Right ventricle myocardium inferior (tissue), 1 donor: ENCODE measurements at places on chromosomes 7 and 10.

- DNase-seq = no peak
Measured at GRCh38 chr7:11298220-11298619, 324.5 kb downstream of the PHF14 start.

- DNase-seq = no peak
Measured at GRCh38 chr10:104043185-104043830, 42.4 kb downstream of the COL17A1 start.

GRCh38 chr10:115948465-115948864 lies 324.5 kb downstream of the GFRA1 start:
- DNase-seq = no peak

DNA sequence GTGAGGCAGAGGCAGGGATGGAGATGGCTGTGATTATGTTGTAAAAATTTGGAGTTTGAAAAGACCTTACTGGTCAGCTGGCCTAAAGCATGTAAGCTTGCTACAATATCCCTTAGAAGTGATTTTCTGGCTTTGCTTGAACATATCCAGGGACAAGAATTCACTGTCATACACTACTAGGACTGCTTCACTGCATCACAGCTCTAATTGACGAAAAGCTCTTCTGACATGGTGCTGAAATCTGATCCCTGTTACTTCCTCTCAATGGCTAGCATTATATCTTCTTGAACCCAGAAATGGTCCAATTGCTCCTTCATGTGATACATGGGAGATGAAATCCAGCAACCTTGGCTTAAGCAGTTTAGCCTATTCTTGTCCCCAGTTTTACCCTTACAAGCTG lies 197.7 kb upstream of the HPS1 start:
- DNase-seq = no peak

- no peak for DNase-seq
Measured at GRCh38 chr10:71605263-71605962, 114.2 kb downstream of the C10orf105 start.

DNA sequence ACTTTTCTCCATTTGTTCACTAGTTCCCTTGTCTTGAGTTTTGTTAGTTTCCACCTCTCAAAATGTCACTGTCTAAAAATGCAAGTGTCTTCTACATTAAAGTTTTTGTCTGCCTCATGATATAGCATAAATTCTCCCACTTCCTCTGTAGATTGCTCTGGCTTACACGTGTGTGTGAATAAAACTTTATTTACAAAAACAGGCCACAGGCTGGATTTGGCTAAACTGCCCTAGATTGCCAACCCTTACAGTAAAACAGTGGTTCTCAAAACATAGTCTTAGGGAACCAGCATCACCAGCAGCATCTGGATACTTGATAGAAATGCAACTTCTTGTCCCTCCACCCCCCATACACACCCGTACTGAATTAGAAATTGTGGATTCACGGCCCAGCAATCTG lies 207.8 kb downstream of the VTI1A start:
- no peak for DNase-seq

- no peak for DNase-seq
Measured at GRCh38 chr7:82714883-82715282, 271.3 kb upstream of the CACNA2D1 start.

- no peak for DNase-seq
Measured at GRCh38 chr7:88200261-88200660, 19.6 kb downstream of the SRI start.

DNA sequence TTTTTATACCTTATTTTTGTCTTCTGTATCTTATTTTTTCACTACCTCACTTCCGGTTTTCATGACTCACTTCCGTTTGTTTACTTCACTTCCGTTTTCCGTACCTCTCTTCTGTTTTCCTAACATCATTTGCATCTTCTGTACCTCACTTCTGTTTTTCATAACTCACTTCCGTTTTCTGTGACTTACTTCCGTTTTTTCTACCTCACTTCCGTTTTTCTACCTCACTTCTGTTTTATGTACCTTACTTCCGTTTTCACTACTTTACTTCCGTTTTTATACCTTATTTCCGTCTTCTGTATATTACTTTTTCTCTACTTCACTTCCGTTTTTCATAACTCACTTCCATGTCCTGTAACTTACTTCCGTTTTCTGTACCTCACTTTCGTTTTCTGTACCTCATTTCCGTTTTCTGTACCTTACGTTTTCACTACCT lies 492.5 kb upstream of the AKR1E2 start:
- no peak for DNase-seq

DNA sequence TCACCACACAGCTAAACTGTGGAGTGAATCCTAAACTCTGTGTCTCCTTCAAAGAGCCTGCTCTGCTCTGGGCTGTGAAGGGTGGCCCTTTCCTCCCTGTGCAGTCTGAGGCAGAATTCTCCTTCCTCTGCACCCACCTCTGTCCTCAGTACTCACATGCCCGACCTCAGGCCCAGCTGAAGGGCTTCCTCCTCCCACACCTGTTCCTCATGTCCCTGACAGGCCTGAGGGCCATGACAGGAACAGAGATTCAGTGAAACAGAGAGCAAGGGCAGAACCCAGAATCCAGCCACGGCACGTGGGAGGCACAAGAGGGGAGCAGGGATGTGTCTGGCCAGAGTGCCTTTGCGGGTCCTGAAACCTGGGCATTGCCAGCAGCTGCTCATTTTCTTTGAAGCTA lies 13.9 kb downstream of the CREB3L2 start:
- DNase-seq = no peak

- no peak for DNase-seq
Measured at GRCh38 chr7:74461970-74462706, 8.4 kb downstream of the GTF2IRD1 start.

- no peak for DNase-seq
Measured at GRCh38 chr7:45064047-45064725, 24.6 kb downstream of the NACAD start.

DNA sequence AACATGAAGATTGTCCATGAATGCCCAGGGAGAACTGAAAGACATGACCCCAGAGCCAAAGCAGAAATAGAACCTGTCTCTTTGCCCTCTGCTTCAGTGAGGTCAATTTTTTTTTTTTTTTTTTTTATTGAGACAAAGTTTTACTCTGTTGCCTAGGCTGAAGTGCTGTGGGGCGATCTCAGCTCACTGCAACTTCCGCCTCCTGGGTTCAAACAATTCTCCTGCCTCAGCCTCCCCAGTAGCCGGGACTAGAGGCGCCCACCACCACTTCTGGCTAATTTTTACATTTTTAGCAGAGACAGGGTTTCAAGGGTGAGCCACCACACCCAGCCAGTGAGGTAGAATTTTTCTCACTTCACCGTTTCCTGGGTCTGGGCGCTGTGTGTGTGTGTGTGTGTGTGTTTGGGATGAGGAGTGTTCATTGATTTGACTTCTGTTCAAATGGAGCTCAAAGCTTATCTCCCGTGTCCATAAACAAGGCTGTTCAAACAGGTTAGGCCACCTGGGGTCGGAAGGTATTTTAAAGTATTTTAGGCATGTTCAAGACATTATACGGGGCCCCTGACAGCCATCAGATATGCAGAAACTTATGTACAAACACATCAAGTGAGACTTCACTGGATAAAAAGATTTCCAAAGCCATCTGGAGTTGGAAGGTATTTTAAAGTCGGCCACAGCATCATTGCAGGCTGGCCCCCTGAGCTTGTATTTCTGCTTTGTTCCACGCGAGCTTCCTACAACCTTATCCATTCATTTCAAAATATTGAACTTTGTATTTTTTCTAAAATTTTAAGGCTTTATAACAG lies 93.8 kb downstream of the MAP3K8 start:
- no peak for DNase-seq

DNA sequence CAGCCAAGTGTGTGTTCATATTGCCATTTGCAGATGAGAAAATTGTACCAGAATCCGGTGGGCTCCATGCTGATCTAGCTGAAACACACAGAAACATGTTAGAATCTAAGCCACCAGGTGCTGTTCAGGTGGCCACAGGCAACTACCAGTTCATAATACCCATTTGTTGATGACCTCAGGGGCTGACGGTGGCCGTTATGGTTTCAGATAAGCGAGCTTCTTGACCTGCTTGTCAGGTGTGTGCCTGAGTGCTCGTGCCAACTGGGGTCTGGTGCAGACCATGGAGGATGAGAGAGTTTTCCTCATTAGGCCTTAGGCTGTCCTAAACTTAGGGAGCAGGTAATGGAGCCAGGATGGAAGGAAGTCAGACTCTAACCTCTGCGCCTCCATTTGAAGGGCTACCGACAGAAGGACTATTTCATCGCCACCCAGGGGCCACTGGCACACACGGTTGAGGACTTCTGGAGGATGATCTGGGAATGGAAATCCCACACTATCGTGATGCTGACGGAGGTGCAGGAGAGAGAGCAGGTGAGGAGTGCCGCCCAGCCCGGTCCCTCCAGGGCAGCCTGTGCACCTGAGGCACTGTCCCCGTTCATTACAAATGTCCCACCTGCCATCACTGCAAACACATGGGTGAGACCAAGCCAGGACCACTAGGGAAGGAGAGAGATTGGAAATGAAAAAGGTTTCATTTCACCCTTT lies 53.1 kb downstream of the MKI67 start:
- peak; percentile 49 for DNase-seq
